ENCODE measurements at places on chromosomes 2 and 18.

GRCh38 chr18:39913672-39914366 is 2041.2 kb upstream of the PIK3C3 start:
- DNase-seq, result no peak

- no peak for DNase-seq
These were observed 33.4 kb upstream of the HPCAL1 start for GRCh38 chr2:10269291-10269690.

DNA sequence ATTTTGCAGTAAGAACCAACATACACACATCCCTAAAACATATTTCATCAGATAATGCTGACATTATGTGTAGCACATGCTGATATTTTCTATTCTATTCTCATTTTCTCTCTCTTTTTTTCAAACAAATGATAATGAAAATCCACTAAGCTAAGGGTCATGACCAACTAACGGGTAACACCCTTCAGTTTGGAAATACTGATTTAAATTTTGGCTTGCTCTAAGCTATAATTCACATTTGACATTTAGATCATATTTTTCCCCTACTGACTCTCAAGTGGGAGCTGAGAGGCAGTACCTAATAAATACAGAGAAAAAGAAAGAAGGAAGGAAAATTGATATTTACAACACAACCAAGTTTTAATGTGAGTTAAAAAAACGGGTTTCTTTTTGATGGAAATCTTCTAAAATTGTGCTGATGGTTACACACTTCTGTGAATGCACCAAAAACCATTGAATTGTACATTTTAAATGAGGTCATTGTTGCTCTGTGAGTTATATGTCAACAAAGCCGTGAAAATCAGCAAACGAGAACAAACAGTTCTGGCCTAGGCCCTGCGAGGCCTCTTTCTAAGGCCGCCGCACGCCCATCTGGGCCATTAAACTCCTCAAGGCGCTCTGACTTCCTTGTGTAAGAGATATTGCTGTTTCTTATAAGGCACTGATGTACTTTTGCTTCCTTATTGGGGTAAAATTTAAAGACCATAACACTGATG is 124.2 kb downstream of the GALR1 start:
- no peak for DNase-seq

DNA sequence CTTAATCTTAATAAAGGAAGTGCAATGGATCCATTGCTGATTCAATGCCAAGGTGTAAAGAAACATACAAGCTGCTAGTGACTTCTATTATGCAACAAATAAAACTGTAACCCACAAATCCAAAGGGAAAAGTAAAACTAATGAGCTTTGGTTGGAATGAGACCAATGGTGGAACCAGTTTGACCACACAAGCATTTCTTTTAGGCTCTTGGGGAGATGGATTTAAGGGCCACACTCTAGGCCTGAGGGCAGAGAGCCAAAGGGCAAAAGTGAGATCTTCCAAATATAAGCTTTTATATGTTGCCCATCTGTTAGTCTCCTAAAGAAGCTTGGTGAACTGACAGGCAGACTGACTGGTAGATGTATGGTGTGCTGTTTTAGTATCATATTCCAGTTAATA is 41.5 kb upstream of the MMADHC start:
- no peak for DNase-seq

DNA sequence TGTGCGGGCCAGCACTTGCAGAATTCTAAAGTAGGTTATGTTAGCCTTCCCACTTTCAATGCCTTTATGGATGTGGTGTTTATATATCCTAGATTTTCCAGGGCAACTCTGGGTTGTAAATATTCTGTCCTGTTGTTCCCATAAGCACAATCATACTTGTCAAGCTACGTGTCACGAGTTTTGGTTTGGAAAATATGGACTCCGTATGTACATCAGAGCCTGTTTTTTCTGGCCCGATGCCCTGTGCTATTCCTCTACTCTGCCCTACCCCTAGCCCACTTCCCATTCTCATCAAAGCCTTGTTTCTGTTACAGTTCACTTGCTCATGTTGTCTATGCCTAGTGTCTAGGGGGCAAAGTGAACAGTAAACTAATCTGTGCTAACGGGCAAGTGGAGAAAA is 27.0 kb upstream of the ZEB2 start:
- no peak for DNase-seq

DNA sequence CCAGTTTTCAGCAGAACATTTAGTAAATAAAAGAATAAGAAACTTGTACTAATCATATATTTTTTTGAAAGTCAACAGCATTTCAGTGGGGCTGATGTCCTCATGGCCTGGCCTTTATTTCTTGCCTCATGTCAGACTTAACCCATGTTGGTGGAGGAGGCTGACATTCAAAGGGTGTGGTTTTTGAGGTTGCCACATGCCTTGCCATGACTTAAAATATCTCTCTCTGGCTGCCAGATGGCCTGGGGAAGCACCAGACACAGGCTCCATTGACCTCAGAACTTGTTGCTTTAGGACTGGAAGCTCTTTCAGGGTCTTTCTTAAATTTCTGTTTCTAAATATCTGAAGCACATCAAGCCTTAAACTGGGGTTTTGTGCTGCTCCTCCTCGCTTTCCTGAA is 32.5 kb upstream of the CD28 start:
- no peak for DNase-seq

DNA sequence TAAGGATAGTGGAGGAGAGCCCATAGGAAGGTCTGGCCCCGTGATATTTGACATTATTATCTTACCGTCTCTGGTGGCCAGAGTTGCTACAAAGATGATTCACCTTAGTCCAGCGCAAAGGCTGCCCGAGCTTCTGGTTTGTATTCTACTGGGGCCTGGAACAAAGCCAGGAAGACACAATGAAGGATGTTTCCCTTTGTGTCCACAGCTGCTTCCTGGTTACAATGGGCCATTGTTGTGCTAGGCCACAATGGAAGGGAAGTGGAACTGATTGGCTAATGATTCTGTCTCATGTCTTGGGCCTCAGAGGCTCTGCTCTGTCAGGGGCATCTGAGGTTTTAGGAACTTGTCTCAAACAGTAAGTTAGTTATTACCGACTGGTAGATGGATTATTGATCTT is 132.2 kb downstream of the TDRD15 start:
- peak; percentile 95 for DNase-seq

- no peak for DNase-seq
These were observed 83.8 kb downstream of the STRN start for GRCh38 chr2:36882532-36882931.

GRCh38 chr18:35201256-35201931 is 39.4 kb upstream of the ZNF397 start:
- no peak for DNase-seq

DNA sequence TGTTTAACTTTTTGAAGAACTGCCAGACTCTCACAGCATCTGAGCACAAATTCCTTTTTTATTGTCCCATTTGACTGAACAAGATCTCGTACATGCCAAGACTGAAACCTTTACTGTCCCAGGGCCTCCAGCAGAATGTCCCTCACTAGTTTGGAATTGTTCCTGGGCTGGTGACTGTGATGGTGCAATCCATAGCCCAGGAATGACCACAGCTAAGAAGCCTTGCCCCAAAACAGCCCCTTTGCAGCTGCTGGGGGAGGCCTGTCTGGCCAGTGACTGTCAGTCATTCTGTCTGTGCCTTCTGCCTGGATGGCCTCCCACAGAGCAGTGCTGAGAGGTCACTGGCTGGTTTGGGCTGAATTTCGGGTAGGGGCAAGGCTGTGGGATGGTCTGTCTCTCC is 184.5 kb upstream of the MSH6 start:
- no peak for DNase-seq

DNA sequence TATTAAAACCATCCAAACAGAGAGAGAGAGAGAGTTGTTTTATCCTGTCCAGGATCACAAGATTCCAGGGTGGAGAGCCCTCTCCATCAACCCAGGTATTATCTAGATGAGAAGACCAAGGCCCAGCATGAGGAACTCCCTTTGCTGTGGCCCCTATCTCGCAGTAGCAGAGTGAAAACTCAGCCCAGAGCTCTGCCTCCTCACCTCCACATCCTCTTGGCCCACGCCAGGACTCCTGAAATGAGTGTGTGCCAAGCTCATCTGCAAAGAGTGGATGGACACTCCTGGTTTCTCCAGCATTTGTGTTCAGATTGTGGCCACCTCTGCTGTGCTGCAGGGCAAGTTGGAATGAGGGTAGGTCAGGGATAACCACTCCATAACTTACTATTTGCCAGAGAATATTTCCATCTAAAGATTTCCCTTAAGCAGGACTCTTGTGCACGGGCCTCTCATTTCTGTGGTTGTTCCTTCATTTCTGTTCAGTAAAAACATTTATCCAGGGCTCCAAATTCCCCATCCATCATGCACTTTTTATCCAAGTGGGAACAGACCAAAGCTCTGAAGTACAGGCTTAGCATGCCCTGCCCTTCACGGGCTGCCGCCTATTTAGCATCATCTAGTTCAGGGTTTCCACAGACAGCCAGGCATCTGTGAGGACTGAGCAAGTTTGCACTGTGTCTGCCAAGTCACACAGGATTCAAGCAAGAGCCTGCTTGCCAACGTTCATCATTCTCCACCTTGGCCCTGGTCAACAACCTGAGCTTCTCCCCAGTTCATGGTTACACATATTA is 583.2 kb upstream of the ID2 start:
- DNase-seq, result no peak

- no peak for DNase-seq
These were observed 67.9 kb upstream of the GLS start for GRCh38 chr2:190812506-190813294.

DNA sequence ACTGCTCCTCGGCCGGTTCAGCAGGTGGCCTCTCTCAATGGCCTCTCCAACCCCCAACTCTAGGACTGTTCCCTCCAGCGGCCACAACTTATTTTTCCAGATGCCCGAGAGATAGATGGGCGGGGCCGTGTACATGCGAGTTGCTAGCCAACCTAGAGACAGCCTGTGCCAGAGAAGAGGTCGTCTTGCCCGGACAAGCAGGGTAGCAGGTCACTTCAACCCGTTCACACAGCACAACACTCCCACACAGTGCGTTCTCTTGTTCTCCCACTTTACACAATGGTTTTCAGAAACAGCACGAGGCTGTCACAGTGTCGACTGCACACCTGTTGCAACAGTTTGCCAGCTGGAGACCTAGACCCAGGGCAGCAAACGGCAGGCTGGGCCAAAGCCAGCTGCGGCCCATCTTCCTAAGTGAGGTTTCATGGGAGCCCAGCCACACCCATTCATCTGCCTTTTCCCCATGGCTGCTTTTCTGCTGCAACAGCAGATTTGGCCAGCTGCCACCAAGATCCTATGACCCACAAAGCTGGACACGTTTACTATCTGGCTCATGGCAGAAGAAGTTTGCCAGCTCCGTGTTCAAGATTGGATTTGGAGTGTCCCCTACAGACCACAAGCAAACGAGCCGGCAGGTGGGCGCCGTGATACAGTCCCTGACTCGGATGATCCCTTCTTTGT is 7.3 kb upstream of the PRLH start:
- peak; percentile 68 for DNase-seq

DNA sequence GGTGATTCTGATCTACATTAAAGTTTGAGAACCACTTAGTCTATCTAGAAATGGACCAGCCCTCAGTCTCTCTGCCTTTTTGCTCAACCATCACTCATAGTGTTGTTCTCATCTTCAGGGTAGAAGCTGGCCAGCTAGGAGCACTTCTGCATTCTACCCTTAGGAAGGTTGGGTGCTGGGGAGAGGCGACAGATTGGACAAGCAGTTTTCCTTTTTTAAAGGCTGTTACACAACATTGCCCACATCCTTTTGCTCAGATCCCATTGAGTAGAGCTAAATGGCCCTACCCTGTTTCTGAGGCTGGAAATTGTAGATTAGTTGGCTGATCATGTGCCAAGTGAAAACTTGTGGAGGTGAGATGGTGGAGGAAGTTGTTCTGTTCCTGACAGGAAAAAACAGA is 35.6 kb downstream of the OSBPL6 start:
- no peak for DNase-seq

DNA sequence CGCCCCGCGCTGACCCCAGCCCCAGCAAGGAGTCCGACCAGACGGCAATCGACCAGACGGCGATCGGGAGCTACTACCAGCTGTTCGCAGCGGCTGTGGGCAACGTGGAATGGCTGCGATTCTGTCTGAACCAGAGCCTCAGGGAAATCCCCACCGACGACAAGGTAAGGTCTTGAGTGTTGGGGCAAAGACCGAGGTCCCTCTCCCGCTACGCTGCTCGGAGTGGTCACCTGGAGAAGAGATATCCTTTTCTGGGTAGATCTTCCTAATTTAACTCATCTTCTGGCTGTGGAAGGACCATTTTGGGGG is 704 bp downstream of the ANKRD53 start:
- no peak for DNase-seq

GRCh38 chr2:176552501-176553135 is 283.4 kb downstream of the MTX2 start:
- no peak for DNase-seq

- DNase-seq, result no peak
These were observed 92.5 kb downstream of the EPB41L5 start for GRCh38 chr2:120105360-120105759.

GRCh38 chr2:42193722-42194187 is 24.6 kb downstream of the EML4 start:
- no peak for DNase-seq

DNA sequence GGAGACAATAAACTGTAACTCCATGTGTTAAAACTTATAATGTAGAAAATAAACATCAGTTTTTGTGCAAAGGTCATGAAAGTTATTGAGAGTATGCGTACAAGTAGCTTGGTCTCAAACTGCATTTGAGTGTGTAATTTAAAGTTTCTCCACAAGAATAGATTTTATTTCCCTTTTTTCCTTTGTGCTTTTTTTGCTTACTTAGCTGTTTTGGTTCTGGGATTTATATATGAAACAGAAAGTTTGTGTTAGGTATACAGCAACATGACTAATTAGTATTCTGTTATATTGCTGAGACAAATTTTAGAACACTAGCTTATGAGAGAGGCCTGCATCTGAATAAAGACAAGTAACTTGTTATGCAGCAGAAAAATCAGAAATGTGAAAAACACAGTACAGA is 67.5 kb downstream of the GTF2A1L start:
- no peak for DNase-seq

GRCh38 chr2:226351711-226352110 is 447.9 kb downstream of the IRS1 start:
- no peak for DNase-seq

- no peak for DNase-seq
These were observed 337.9 kb upstream of the SLC39A10 start for GRCh38 chr2:195319112-195319460.

DNA sequence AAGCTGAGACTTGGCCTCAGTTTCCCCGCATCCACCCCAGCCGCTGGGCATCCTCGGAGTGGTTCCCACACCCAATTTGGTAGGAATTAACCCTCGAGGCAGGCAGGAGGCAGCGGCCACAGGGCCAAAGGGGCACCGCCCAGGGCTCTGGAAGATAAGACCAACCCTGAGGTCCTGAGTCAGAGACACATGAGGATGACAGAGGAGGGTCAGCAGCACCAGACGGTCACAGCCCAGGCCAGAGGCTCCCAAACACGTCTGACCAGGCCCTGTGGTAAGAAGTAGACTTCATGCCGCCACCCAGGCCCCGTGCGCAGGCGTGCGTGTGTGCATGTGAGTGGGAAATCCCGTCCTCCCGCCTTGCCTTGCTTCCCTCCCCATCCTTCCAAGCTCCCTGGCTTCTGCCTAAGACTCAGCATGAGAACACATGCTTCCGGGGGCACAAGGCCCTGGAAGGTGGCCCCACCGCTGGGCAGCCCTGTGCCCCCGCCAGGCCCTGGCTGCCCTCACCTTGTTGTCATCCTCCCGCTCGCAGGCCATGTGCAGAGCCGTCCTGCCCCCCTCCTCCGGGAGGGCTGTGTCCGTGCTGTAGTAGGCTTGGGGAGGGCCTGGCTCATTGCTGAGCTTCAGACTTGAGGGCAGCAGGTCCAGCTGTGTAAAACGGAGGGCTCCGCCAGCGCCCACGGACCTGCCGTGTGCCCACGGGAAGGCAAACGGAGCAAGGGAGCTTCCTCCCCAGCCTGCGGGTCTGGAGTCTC is 46.3 kb downstream of the ANKMY1 start:
- no peak for DNase-seq
